ENCODE measurements at places on chromosomes 13 and 19. TPM values are rescaled to one million over a fixed set of nuclear protein-coding genes. Genes with fewer than 3 reads are reported as not detected.

PSG3 gene
- total RNA-seq: not detected

ZNF714 gene
- 5.3 TPM for total RNA-seq

SMARCA4 gene
- total RNA-seq: 112 TPM

ZNF69 gene
- total RNA-seq: 0.21 TPM

SPTBN4 gene
- 0.24 TPM for total RNA-seq

ZNF345 gene
- total RNA-seq: 3.0 TPM

ACTL9 gene
- not detected for total RNA-seq

NOTCH3 gene
- 141 TPM for total RNA-seq

CYP2A7 gene
- total RNA-seq: not detected

ACP4 gene
- not detected for total RNA-seq

ZNF507 gene
- total RNA-seq: 6.5 TPM

ZC3H4 gene
- total RNA-seq: 5.1 TPM

MEX3D gene
- 161 TPM for total RNA-seq

UBL5 gene
- 121 TPM for total RNA-seq

IL17D gene
- total RNA-seq: 0.24 TPM
